CD4-positive, alpha-beta memory T cell (primary cell): ENCODE measurements at places on chromosomes 5 and 9. TPM values are rescaled to one million over a fixed set of nuclear protein-coding genes. Genes with fewer than 3 reads are reported as not detected.

DNA sequence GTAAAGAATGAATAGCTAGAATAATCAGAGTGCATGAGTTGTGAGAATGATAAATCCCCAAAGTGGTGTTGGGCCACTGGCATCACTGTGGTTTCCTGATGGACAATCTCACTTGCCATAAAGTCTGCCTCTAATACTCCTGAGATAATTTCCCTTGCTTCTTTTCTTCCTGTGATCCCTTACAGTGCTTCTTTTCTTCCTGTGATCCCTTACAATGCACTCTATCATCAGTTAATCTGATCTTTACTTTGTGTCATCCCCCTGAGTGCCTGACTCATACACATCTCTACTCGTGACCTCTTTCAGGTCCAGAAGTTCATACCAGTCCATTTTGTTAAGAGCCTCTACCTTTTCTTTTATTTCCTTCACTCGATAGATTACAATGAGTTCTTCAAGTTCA lies 418.3 kb downstream of the HCN1 start:
- DNase-seq, result no peak

DNA sequence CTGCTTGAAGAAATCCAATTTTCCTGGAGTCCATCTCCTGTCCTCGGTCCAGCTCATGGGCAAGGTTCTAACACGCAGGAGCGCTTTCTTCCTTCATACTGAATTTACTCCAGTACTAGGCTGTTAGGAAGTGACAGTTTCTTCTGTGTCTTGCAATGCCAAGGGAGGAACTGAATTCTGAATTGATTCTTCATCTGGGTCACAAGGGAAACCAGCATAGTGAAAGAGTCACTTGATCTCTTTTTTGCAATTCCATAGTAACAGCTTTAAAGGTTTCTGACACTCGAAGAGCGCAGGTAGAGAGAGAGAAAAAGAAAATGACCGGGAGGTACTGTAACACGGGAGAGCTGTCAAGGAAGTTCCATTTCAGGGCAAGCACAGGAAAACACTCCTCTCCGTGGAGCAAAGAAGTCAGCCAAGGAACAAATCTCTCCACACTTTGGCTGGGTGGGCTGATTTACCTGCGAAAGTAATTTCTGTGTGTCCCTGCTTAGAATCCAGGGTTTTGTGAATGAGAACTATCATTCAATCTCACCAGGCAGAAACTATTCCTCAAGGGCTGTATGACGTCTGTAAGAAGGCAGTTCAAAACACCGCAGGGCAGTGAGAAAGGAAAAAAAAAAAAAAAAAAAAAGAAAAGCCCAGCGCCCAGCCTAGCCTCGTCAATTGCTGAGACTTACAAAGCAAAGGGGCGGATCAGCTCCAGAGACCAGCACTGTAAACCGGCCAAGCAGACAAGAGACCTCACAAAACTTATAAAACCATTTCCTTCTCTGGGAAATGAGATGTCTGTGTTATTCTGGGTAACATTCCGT lies 617.8 kb downstream of the PDE4D start:
- no peak for DNase-seq

GRCh38 chr9:87725356-87725899 lies 491 bp upstream of the CTSL start:
- DNase-seq, result no peak

DNA sequence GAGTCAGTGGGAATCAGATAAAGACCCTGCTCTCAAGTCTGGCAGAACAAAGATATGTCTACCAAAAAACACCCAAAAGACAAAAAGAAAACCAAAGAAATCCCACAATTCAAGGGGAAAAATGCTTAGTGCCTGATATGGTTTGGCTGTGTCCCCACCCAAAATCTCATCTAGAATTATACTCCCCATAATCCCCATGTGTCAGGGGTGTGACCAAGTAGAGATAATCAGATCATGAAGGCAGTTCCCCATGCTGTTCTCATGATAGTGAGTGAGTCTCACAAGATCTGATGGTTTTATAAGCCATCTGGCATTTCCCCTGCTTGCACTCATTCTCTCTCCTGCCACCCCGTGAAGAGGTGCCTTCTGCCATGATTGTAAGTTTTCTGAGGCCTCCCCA lies 13.4 kb downstream of the FBXO10 start:
- no peak for DNase-seq

DNA sequence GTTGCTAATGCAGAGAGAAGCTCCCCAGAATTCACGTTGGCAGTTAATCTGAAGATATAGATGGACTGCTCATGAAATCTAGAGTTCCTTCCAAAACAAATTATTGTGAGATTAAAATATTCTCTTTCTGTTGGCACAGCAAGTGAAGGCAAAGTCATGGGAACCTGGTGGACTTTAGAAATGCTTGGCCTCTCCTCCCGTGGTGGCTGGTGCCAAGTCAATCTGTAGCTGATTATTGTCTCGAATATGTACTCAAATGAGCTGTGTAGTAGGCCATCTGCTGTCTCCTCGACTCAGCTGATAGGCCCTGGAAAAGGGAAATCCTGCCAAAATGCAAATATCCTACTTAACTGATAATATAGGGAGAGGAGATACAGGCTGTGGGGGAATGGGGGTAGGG lies 69.3 kb downstream of the DAPK1 start:
- DNase-seq, result no peak

CSF1R gene
- total RNA-seq, result 2.9 TPM

DNA sequence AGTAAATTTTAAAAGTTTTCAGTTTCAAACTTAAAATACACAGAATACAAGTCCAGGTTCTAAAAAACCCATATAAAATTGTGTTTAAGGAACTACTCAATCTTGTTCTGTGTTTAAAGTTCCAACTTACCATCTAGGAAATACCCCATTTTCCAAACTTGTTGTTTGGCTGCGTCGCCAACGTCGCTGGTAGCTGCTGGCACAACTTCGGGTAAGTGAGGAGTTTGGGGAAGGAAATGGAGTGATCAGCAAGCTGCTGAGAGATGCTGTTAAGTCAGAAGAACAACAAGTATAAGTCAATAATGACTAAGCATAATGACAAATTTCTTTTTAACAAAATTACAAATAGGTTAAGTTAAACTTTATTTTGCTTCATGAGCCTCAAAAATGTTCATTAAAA lies 71.3 kb upstream of the RAPGEF6 start:
- DNase-seq, result no peak

GRCh38 chr9:36152741-36153438 lies 16.3 kb upstream of the CCIN start:
- DNase-seq, result no peak

- DNase-seq, result no peak
These were observed 277.7 kb upstream of the PTGER4 start for GRCh38 chr5:40402007-40402364.

DNA sequence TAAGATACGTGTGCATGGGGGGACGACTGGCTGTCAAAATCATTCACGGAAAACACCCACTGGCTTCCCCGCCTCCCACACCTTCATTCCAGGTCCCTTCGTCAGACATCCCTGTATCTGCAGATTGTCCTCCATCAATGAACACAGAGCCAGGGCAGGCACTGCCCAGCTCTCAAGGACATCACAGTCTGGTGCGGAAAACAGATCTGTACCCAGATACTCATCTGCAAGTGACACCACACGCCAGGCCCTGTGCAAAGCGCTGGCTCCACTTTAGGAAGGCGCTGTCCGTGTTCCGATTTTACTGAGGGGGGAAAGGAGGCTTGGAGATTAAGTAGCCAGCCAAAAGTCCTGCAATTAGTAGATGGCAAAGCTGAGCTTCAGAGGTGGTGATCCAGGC lies 72.3 kb downstream of the OLFM1 start:
- DNase-seq, result no peak

- no peak for DNase-seq
These were observed 75.4 kb upstream of the SELENOP start for GRCh38 chr5:42887097-42887496.

DNA sequence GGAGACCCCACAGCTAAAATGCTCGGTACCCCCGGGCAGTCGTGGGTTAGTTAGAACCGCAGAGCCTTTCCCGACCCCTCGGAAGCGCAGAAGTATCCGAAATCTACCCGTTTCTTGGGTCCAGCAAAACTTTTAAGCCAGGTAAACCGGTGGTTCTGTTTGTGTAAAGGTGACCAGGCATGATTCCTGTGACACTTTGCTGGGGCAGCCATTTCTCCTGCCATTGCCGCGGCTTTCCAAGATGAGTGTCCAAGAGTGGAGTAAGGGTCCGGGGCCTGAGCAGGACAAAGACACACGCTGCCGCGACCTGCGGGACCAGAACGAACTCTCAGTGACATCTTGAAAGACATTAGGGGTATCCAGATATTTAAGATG lies 655 bp downstream of the MARVELD2 start:
- DNase-seq, result no peak

ABCA1 gene
- 1.2 TPM for total RNA-seq

LHX6 gene
- not detected for total RNA-seq

GRCh38 chr9:89236955-89237573 lies 58.4 kb upstream of the SHC3 start:
- DNase-seq, result no peak
